ENCODE measurements at places on chromosomes 2 and 18.

GRCh38 chr2:16266571-16266970 is 326.2 kb downstream of the MYCN start:
- DNase-seq = no peak

- DNase-seq = no peak
These were observed 79.5 kb downstream of the NXPH2 start for GRCh38 chr2:138700716-138701115.

DNA sequence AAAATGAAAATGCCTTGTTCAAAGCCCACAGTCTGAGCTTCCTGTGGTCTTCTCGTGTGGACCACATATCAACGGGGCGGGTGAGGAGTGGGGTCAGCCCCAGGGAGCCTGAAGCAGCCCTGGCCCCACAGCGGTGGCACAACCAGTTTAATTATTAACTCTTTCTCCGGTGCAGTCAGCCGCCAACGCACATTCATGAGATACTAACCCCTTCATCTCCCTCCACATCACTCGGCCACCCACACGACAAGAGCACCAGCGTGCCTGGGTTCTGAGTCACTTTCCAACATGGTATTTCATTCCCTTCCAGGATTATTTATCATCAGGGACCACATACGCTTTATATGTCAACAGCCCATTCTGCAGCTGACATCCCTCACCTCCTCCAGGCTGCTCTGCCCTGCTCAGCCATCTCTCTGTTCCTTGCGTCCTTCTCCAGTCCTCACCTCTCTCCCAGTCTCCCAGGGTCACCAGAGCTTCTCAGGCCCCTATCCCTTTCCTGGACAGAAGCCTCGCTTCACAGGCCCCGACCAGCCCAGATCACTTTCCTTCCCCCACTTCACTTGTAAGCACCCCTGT is 48.0 kb upstream of the ID2 start:
- no peak for DNase-seq

- DNase-seq = no peak
These were observed 14.2 kb downstream of the MTX2 start for GRCh38 chr2:176283291-176284068.

DNA sequence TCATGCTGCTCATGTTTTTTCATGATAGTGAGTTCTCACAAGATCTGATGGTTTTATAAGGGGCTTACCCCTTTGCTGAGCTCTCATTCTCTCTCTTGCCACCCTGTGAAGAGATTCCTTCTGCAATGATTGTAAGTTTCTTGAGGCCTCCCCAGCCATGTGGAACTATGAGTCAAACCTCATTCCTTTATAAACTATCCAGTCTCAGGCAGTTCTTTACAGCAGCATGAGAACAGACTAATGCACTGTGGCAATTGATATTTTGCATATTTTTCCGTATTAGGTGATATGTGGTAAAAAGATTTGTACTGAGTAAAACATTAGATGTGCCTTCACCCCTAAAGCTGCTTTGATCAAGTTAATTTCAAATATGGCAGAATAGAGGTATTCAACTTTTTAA is 48.8 kb downstream of the RAB27B start:
- no peak for DNase-seq

Data from stimulated activated CD4-positive, alpha-beta T cell treated with anti-CD3 and anti-CD28 coated beads, Interleukin-4, amount 100 ng/mL, for 4 hours (primary cell).